Activated CD4-positive, alpha-beta T cell treated with anti-CD3 and anti-CD28 coated beads, Interleukin-10, Interleukin-2, amounts not matched to agents 100 ng/mL and 50 ng/mL, durations not matched to agents 16 hours and 8 hours (primary cell): ENCODE measurements at places on chromosomes 2 and 18.
A peak's percentile ranks its signal among the peaks of the same experiment; 100 is the strongest.

- no peak for DNase-seq
Measured at GRCh38 chr2:148531669-148532428, 112.7 kb upstream of the EPC2 start.

GRCh38 chr2:174868878-174869277 is 104.6 kb upstream of the CHRNA1 start:
- no peak for DNase-seq

GRCh38 chr2:157876786-157877138 is 632 bp upstream of the ACVR1 start:
- DNase-seq, result no peak

GRCh38 chr2:7377916-7378569 is 460.8 kb downstream of the RNF144A start:
- DNase-seq, result no peak

DNA sequence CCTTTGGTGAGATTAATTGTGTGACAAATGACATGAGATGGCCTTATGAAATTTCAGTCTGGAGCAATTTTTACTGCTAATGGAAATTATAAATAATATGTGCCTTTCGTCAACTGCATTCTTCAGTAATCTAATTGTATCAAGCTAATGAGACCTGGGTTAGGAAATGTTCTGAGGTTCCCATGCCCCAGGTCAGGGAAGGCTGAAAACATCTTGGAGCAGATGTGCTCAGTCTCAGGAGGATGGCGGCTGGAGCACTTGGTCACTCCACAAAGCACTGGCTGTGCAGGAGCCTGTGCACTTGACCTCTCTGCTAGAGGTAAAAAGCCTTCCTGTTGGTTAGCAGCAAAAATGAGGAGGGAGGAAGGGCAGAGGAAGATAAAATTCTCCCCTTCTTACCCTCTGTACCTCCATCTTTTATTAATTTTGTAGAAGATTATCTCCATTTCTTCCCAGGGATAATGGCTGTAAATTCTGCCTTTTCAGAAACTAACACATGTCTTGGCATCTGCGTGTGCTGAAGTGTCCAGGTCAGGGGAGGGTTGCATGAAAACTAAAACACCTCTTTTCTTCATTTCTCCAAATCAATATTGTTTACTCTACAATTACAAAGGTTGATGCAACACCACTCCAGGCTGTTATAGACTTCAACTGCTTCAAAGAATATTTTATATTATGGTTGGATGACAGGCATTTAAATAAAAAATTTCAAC is 1606.4 kb upstream of the ACVR2A start:
- no peak for DNase-seq

- DNase-seq, result no peak
Measured at GRCh38 chr2:232873909-232874641, 4.0 kb downstream of the SNORC start.

DNA sequence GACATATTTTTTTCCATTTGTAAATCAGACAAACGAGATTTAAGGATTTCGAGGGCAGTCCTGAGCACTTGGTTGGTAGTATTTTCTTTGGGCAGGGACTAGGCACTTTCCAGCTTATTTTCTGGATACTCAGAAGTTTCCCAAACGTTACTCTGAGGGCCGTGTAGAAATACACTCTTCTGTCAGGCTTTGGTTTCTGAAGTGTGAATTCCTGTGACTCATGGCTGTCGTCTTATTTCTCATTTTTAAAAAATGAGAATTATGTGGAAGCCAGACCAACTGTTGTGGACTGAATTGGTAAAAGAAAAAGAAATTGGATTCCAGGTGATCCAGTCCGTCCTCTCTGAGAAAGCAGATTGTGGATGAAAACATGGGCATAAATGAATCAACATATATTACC is 658.6 kb upstream of the FANCL start:
- no peak for DNase-seq

- no peak for DNase-seq
Measured at GRCh38 chr2:65701191-65701590, 268.8 kb upstream of the SPRED2 start.

GRCh38 chr18:45324101-45324494 is 291.2 kb upstream of the SLC14A2 start:
- no peak for DNase-seq

GRCh38 chr2:160484859-160485520 is 8.6 kb downstream of the RBMS1 start:
- DNase-seq, result peak; percentile 66

DNA sequence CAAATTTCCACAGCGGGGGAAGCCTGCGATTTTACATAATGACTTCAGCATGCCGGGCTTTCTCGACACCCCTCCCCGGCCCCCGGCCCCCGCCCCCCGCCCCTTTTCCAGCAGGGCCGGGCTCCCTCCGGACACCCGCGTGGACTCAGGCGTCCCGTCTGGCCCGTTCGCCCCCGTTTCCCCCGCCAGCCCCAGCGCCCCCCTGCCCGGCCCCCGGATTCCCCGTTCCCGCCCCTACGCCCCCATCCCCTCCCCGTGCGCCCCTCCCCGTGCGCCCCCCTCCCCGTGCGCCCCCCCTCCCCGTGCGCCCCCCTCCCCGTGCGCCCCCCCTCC is 456 bp upstream of the NFATC1 start:
- DNase-seq, result no peak

DNA sequence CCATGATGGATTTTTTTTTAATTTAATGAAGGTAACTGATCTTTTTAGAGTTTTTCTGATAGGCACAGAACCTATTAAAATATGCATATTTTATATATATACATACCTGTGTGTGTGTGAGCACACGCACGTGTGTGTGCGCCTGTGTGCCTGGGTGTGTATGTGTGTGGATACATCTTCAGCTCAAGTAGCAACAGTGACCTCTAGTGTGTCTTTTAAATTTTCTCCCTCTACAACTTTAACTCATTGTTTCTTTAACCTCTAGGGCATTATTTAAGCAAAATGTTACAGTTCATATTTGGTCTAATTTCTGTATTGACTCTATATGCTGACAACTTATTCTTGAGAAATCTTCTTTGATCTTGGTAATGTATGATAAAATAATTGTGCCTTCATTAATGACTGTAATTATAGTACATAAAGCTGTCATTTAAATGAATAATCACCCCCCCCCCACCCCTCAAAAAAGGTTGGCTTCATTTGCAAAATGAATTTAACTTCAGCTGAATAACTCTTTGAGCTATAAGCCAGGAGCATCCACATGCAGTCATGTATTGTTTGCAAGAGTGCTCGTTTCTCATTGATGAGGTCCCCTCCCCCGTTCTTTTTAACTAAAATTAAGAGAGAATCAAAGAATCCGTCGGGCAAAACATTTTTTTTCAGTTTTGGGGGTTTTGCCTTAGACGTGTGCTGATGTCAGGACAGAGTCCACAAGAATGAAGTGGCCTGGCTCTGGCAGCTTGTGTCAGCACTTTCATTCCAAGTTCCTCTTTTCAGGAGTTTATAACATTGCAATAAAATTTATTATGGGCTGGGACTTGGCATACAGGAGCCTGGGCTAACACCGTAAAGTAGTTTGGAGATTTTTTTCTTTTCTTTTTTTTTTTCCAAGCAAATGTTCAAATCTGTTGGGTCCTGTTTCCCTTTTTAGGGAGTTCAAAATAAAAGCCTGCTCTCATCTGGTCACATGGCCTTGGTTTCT is 80.0 kb downstream of the ETAA1 start:
- peak; percentile 8 for DNase-seq

DNA sequence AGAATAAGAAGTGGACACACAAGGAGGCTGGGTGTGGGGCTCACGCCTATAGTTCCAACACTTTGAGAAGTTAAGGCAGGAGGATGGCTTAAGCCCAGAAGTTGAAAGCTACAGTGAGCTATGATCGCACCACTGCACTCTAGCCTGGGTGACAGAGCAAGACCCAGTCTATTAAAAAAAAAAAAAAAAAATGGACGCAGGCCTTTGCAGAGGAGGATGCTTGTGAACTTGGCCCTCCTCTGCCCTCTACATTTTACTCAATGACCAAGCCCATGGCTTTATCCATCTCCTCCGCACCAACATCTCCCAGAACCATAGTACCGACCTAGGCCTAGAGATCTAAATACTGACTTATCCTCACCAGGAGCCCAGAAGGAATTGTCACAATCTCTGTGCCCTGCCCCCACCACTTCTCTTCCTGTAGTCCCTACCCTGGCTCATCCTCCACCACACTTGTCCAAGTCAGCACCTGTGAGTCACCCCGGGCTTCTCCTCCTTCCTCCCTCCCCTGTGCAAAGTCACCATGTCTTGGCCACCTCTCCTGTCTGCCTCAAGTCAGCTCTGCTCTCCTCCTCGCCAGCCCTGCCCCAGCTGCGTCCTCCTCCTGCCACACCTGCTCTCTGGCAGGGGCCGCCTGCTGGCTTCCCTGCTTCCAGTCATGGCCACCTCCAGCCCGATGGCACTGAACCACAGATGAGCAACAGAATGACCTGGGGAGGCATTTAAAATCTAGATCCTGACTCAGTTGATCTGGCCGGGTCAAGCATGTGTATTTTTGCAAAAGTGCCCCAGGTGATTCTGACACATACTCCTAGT is 35.8 kb upstream of the ASPRV1 start:
- peak; percentile 38 for DNase-seq

GRCh38 chr2:132860220-132860619 is 190.2 kb upstream of the LYPD1 start:
- DNase-seq, result no peak

GRCh38 chr18:47721876-47722275 is 208.6 kb downstream of the SMAD2 start:
- DNase-seq, result no peak

- DNase-seq, result no peak
Measured at GRCh38 chr2:186059096-186059495, 320.5 kb downstream of the FSIP2 start.

DNA sequence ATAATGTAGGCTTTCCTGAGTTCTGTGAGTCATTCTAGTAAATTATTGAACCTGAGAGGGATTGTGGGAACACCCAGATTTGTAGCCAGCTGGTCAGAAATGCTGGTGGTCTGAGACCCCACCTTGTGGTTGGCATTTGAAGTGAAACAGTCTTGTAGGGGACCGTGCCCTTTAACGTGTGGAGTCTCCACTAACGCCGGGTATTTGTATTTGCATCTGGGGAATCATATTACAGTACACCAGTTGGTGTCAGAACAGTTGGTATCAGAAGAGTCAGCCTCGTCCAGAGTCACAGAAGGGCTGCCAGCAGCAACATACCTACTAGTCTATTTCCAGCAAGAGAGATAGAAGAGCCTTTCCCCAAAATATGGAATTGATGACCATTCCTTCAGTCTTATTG is 38.3 kb upstream of the PTPN4 start:
- DNase-seq, result no peak

DNA sequence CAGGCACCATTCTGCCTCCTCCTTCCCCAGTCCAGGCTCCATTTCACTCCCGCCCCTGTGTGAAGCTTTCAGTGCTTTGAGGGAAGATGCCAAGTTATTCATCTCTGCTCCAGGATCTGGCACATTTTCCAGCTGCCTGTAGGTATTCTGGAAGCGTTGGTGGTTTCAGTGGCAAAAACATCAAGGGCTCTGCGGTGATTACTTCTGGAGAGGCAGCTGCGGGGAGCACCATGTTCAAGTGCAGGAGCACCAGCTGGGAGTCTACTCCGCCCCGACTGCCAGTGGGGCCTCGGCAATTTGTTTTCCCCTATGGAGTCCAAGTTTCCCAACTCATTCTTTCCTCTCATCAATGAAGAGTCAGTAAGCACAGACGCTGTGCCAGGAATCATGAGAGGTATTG is 211.7 kb downstream of the CLIP4 start:
- DNase-seq, result no peak

DNA sequence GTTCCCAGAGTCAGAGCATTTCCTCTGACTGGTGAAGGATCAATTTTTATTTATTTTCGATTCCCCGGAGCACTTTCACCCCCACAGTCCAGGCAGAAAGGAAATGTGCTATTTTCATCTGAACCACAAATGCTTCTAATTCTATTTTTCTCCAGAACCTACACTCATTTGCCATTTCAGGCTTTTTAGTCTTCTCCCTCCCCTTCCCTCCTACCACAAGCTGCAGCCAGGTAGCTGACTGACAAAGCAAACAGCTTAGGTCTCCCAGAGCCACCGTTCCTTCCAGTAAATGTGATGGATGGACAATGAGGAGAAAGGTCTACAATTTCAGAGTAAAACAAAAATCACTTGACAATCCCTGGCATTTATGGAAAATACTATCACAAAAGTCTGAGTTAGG is 76.9 kb downstream of the KLF7 start:
- no peak for DNase-seq

DNA sequence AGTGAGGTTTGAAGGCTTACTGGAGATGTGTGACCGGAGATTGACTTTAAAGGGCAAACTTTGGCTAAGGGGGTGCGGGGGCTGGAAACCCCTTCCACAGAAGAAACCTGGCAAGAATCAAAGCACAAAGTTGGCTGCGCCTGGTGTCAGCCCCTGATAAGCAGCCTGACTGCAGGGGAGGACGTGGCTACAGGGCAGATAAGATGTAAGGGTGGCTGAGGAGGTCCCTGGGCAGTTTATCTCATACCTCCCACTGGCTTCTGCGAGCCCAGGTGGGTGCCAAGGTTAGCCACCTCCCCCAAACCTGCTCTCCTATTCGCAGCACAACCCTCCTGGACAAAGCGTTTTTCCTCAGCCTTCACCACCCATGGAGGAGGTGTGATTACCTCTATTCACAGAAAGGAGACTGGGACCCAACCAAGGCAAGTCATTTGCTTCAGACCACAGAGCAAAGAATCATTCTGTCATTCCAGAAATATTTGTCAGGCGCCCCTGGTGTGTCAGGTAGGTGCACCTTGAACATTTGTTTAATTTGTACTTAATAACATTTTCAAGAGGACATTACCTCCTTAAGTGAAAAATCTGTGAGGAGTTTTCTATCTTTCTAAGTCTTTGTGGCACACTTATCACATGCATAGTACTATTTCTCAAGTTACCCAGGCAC is 73.1 kb upstream of the IL1R1 start:
- no peak for DNase-seq

GRCh38 chr18:33741760-33742159 is 163.7 kb downstream of the ASXL3 start:
- no peak for DNase-seq

DNA sequence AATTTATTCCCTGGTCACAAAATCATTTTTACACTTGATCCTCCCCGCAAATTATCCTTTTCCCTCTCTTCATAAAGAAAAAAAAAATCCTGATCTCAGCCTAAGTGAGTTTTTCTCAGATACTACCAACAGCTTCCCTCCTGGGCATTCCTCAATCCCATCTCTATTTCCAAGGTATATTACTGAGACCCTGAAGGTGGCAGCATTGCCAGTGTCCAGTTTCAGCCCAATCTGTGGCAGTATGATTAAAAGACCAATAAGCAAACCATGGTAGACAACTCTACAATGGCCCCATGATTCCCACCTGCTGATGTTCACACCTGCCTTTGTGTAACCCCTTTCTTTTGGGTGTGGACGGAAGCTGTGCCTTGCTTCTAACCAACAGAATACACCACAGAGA is 45.1 kb downstream of the CCDC93 start:
- DNase-seq, result no peak
